ENCODE measurements at places on chromosomes 7 and 10. TPM values are rescaled to one million over a fixed set of nuclear protein-coding genes. Genes with fewer than 3 reads are reported as not detected.

The MMRN2 gene
- total RNA-seq, result 4.1 TPM

The OGA gene
- total RNA-seq, result 407 TPM

The LBX1 gene
- total RNA-seq, result not detected

The DNAH11 gene
- 0.82 TPM for total RNA-seq

The HIF1AN gene
- total RNA-seq, result 11.4 TPM

The CPVL gene
- total RNA-seq, result 54.6 TPM

The HTRA1 gene
- total RNA-seq, result 41.2 TPM

The MYH16 gene
- total RNA-seq, result not detected

The RRP12 gene
- total RNA-seq, result 11.8 TPM

The NPSR1 gene
- not detected for total RNA-seq

The MBLAC1 gene
- 4.9 TPM for total RNA-seq

The PRRT4 gene
- 3.3 TPM for total RNA-seq

The GPR26 gene
- total RNA-seq, result 5.3 TPM

The PPP2R2D gene
- total RNA-seq, result 53.4 TPM

The KLF14 gene
- total RNA-seq, result not detected

The SPDYE1 gene
- not detected for total RNA-seq

The LIPA gene
- 38.7 TPM for total RNA-seq

The EIF4H gene
- total RNA-seq, result 132 TPM

The NPFFR1 gene
- total RNA-seq, result 1.2 TPM

The SH2B2 gene
- total RNA-seq, result 10.2 TPM

The NME8 gene
- not detected for total RNA-seq

The SPDYE3 gene
- not detected for total RNA-seq

The CNPY1 gene
- under 0.01 TPM for total RNA-seq

The PLEKHS1 gene
- not detected for total RNA-seq

The BTRC gene
- 39.1 TPM for total RNA-seq

The LRRN3 gene
- total RNA-seq, result 153 TPM

The CCDC186 gene
- total RNA-seq, result 45.2 TPM

The SKIDA1 gene
- total RNA-seq, result 11.0 TPM

The MOGAT3 gene
- total RNA-seq, result not detected

The CTNNA3 gene
- 2.0 TPM for total RNA-seq

The CALCR gene
- total RNA-seq, result under 0.01 TPM

The SLC13A1 gene
- total RNA-seq, result not detected

The MACC1 gene
- total RNA-seq, result 0.41 TPM

The CLCN1 gene
- under 0.01 TPM for total RNA-seq

The NUTM2E gene
- total RNA-seq, result under 0.01 TPM

The LFNG gene
- 9.4 TPM for total RNA-seq

The CRTAC1 gene
- 7.3 TPM for total RNA-seq

The TSPAN33 gene
- 4.1 TPM for total RNA-seq

The GIMAP7 gene
- total RNA-seq, result 2.4 TPM

The EBLN1 gene
- total RNA-seq, result not detected

The C10orf105 gene
- total RNA-seq, result not detected

The OIT3 gene
- total RNA-seq, result 1.2 TPM

The GCK gene
- 6.5 TPM for total RNA-seq

The THSD7A gene
- 34.6 TPM for total RNA-seq

The LRRC61 gene
- total RNA-seq, result 13.5 TPM

The DMBT1 gene
- total RNA-seq, result not detected

The ANKRD30A gene
- total RNA-seq, result not detected

The RASA4B gene
- total RNA-seq, result 11.4 TPM

The STEAP1B gene
- total RNA-seq, result 2.4 TPM

The FLNC gene
- total RNA-seq, result 2.4 TPM

The PAX4 gene
- not detected for total RNA-seq

The SSMEM1 gene
- not detected for total RNA-seq

The ZPBP gene
- total RNA-seq, result 0.41 TPM

The GARIN1A gene
- total RNA-seq, result 0.82 TPM

The LHFPL3 gene
- 24.1 TPM for total RNA-seq

The CDK5 gene
- total RNA-seq, result 47.7 TPM

The PRPS1L1 gene
- not detected for total RNA-seq

Measured in frontal cortex (tissue), 4 donors.